PC-3 (cell line): ENCODE measurements at places on chromosomes 6 and 20. TPM values are rescaled to one million over a fixed set of nuclear protein-coding genes. Genes with fewer than 3 reads are reported as not detected.

SLC22A2 gene
- total RNA-seq = not detected in 2 replicates

C6orf163 gene
- 0.62 and 0.69 TPM in 2 replicates for total RNA-seq

OOEP gene
- total RNA-seq = not detected in 2 replicates

PI16 gene
- total RNA-seq = 0.07 TPM in 1 of 2 replicates, not detected in the other

DDO gene
- total RNA-seq = not detected in 2 replicates
